Fibroblast of the aortic adventitia (primary cell): ENCODE measurements at places on chromosomes 3 and 15. TPM values are rescaled to one million over a fixed set of nuclear protein-coding genes. Genes with fewer than 3 reads are reported as not detected.
A peak's percentile ranks its signal among the peaks of the same experiment; 100 is the strongest.

GRCh38 chr3:50630877-50631276 is 13.9 kb downstream of the MAPKAPK3 start:
- no peak for DNase-seq

The RASGRP1 gene
- total RNA-seq = 0.09 TPM in 1 of 2 replicates, not detected in the other

DNA sequence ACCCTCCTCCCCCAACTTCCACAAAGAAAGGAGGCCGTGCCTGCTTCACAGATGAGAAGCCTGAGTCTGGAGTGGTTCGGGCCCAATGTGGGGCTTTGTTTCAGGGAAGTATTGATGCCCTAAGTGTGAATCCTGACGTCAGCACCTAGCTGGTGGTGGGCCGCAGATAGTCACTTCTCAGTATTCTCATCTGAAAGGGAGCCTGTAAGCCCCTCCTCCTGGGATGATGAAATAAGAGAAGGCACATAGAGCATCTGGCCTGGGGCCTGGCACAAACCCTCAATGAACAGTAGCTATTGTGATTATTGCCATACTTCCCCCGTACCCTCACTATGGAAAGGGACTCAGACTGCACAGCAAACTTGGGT is 24.8 kb downstream of the LINGO1 start:
- no peak for DNase-seq

GRCh38 chr3:184176377-184177330 is 2.0 kb downstream of the AP2M1 start:
- peak; percentile 92 for DNase-seq

- no peak for DNase-seq
These were observed 409.8 kb downstream of the TBL1XR1 start for GRCh38 chr3:176787506-176787905.

GRCh38 chr3:152858170-152858800 is 23.4 kb downstream of the P2RY1 start:
- no peak for DNase-seq

DNA sequence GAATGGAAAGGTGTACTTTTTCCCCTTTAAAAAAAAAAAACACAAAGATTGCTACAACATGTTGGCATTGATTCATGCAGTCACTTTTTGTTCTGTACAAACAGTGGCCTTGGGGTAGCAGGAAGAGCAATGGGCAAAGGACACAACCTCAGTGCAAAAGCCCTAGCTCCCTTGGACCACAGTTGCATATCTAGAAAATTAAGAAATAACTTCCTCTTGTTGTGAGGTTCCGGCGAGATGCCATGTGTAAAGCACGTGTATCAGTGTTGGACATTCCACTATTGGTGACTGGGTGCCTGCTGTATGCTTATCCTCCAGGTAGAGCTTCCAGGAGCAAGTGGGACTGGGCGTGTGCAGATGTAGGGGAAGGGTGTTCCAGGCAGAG is 164.5 kb downstream of the THSD4 start:
- DNase-seq = peak; percentile 40

DNA sequence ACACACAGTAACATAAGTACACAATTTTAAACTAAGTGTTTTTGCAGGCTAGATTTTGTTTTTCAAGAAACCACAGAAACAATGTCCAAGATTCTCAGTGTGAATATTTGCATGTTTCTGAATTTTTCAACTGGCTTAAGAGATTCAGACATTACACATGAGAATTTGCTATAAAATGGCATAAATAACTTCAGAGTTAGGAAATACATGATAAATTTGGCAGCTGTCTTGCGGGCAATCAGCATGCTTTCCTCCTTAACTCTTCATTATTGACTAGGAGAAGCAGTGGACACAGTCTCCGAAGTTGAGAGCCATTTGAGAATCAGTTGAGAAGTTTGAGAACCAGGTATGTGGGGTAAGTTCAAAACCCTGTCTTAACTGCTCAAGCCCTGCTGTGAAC is 625.6 kb upstream of the SGO1 start:
- no peak for DNase-seq

GRCh38 chr3:160758929-160759577 is 3.0 kb downstream of the PPM1L start:
- DNase-seq = no peak

- no peak for DNase-seq
These were observed 102.8 kb downstream of the PYDC2 start for GRCh38 chr3:191563722-191564121.

DNA sequence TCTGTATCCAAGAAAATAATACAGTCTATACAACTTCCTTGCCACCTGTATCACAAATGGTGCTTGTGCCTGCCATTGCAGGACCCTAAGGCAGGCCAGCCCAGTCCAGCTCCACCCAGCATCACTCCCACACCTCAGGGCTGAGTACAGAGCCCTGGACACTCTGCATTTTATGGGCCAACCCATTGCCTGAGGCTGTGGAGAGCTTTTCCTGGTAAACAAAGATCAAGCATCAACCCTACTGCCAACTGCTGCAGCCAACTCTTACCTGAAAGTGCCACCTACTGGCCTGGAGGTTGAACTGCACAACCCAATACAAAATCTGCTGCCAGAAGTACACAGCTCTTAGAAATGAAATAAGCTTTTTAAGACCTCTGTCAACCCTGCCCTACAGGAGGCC is 1082.2 kb downstream of the NAALADL2 start:
- peak; percentile 6 for DNase-seq

The C3orf49 gene
- not detected in 2 replicates for total RNA-seq

DNA sequence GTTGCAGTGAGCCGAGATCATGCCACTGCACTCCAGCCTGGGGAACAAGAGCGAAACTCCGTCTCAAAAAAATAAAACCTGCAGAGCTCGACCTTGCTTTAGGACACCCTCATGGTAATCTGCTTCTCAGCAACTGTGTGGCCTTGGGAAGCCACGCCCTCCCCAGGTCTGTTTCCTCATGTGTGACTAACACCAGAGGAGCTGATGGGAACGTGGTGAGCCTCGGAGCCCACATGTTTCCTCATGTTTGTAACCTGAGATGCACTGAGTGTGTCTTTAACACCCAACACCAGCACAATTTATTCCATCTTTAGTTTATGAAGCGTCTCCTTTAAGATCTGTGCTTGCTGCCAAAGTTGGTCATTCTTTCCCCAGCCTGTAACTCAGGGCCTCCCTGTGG is 142.8 kb downstream of the OCA2 start:
- no peak for DNase-seq

The LTK gene
- under 0.01 TPM in 1 of 2 replicates, not detected in the other for total RNA-seq

DNA sequence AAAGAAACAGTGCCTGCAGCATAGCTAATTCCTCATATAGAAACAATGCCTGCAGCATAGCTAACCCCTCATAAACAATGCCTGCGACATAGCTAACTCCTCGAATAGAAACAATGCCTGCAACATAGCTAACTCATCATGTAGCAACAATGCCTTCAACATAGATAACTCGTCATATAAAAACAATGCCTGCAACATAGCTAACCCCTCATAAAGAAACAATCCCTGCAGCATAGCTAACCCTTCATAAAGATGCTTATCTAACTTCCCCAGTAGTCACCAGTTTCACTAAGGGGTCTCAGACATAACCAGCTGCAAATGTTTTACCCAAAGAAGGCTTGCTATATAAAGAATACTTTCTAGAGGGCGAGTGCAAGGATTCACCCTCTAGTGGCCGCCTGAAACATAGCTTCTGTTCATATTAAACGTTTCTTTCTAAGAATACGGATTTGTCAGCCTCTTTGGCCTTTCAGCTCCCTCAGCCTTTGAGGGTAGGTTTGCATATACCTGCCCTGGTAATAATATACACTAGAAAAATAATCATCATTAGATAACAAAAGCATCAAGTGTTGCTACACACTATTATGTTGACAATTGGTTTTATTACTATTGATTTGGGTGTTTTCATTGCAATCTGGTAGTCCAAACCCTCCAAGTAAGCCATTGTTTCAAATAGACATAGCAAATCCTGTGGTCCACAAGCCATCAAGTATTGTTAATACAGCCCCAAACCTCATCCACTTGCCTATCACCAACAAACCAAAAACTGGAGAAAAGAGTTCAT is 44.4 kb upstream of the FAN1 start:
- DNase-seq = peak; percentile 46
